ENCODE measurements at places on chromosomes 1 and 21. TPM values are rescaled to one million over a fixed set of nuclear protein-coding genes. Genes with fewer than 3 reads are reported as not detected.

The TCEANC2 gene
- total RNA-seq = 4.1 TPM

The SPRR5 gene
- total RNA-seq = not detected

The HAO2 gene
- total RNA-seq = not detected

The ZCCHC17 gene
- total RNA-seq = 6.6 TPM

- no peaks in the 10 kb centered on the region for H3K4me1 ChIP-seq
- no peaks in the 10 kb centered on the region for H3K27me3 ChIP-seq
- H3K27ac ChIP-seq = no peak overlapping the region
- H3K36me3 ChIP-seq = no peaks in the 10 kb centered on the region
- DNase-seq = no peak
These were observed 6.5 kb upstream of the HAPLN2 start for GRCh38 chr1:156612666-156613065.

- H3K4me3 ChIP-seq = no peak overlapping the region
- no peaks in the 10 kb centered on the region for H3K36me3 ChIP-seq
- no peak overlapping the region for H3K27ac ChIP-seq
- DNase-seq = no peak
- no peaks in the 10 kb centered on the region for H3K4me1 ChIP-seq
These were observed 102.6 kb downstream of the SELENOF start for GRCh38 chr1:86811142-86811924.

DNA sequence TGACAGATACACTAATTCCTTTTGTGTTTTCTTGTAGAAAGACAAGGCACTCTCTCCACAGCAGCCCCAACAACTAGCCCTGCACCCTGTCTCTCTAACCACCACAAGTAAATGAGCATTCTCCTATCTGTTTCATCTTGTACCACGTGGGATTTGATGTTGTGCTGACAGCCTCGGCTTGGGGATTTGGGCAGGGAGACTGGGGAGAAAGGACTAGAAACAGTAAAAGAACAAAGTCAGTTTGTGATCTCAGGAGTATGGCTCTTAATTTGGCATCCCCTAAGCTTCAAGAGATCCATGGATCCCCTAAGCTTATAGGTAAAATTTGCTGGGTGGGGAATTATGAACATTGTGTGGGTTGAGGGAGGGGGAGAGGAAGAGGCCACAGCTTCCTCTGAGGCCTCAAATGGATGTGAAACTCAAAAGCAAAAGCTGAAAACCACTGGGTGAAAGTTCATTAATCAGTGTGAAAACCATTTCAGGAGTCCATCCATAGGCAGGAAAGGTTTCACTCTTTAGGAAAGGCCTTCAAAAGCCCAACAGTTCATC lies 3.1 kb downstream of the C1orf162 start:
- no peaks in the 10 kb centered on the region for H3K27me3 ChIP-seq
- no peak overlapping the region for H3K4me3 ChIP-seq
- no peaks in the 10 kb centered on the region for H3K36me3 ChIP-seq
- H3K27ac ChIP-seq = peak overlapping the region; percentile 60

- no peak overlapping the region for H3K4me3 ChIP-seq
- no peaks in the 10 kb centered on the region for H3K27me3 ChIP-seq
- no peaks in the 10 kb centered on the region for H3K36me3 ChIP-seq
- H3K27ac ChIP-seq = no peak overlapping the region
- DNase-seq = no peak
- no peaks in the 10 kb centered on the region for H3K4me1 ChIP-seq
These were observed 528.9 kb downstream of the KIF26B start for GRCh38 chr1:245683676-245684075.

DNA sequence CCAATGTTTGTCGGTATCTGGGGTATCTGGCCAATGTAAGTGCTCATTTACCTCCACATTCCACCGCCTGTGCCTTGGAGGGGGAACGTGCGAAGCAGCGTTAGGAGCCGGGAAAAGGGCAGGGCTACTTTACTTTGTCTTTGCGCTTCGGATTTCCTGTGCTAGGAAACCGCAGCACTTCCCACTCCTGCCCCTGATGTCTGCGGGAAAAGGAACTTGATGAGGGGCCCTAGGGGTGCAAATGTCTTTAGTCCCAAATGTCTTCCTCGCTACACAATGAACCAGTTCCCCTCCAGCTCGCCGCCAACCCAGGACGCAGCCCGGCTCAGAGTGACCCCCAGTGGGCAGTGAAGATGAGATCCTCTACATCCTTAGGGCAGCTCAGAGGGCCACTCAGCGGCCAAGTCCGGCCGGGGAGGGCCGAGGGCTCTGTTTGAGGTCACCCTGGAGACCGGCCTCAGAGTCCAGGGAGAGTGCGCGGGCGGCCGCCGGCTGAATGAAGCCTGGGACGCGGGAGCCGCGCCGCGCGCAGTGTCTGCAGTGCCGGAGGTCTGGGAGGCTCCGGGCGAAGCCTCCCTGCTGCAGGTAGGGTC lies at the start of gene DYNLT5:
DYNLT5 (plus strand) TSS at position 460 of the 593 bp plus-strand sequence. CDS start 2,200 bp downstream, outside the sequence.
- no peak within 1 kb of the TSS for H3K27ac ChIP-seq
- H3K27me3 ChIP-seq = no peaks in the 10 kb centered on the region
- no peaks in the 10 kb centered on the region for H3K4me1 ChIP-seq
- DNase-seq = no peak

DNA sequence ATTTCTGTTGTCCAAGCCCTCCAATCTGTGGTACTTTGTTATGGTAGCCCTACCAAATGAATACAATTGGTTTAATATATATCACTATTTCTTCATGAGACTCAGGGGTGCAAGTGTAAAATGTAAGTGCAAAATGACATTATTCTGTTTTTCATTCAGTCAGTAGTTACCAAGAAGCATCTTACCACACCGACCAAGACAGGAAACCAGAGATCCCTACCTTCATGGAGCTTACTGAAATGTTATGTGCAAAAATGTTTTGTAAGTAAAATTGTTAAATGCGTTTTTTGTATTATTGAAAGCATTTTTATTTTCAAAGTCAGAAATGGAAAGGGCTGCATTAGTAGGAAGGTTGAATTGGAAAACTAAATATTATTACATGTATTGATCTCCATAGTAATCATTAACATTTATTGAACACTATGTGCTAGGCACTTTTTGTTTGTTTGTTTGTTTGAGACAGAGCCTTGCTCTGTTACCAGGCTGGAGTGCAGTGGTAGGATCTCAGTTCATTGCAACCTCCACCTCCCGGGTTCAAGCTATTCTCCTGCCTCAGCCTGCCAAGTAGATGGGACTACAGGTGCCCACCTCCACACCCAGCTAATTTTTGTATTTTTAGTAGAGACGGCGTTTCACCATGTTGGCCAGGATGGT lies 166.8 kb downstream of the PTPRC start:
- no peaks in the 10 kb centered on the region for H3K36me3 ChIP-seq
- no peak overlapping the region for H3K4me3 ChIP-seq
- no peaks in the 10 kb centered on the region for H3K4me1 ChIP-seq

- no peaks in the 10 kb centered on the region for H3K36me3 ChIP-seq
- no peak overlapping the region for H3K4me3 ChIP-seq
These were observed 110.4 kb upstream of the MAGI3 start for GRCh38 chr1:113279776-113280391.

GRCh38 chr1:24901791-24902470 lies 28.1 kb downstream of the RUNX3 start:
- peak; percentile 45 for DNase-seq
- no peak overlapping the region for H3K27ac ChIP-seq
- no peak overlapping the region for H3K4me3 ChIP-seq
- H3K36me3 ChIP-seq = peaks cover 6% of the 10 kb centered on the region
- H3K27me3 ChIP-seq = no peaks in the 10 kb centered on the region
- no peaks in the 10 kb centered on the region for H3K4me1 ChIP-seq

- no peaks in the 10 kb centered on the region for H3K4me1 ChIP-seq
- H3K4me3 ChIP-seq = no peak overlapping the region
- H3K27me3 ChIP-seq = no peaks in the 10 kb centered on the region
These were observed 9.2 kb upstream of the KCNQ4 start for GRCh38 chr1:40774266-40774998.

DNA sequence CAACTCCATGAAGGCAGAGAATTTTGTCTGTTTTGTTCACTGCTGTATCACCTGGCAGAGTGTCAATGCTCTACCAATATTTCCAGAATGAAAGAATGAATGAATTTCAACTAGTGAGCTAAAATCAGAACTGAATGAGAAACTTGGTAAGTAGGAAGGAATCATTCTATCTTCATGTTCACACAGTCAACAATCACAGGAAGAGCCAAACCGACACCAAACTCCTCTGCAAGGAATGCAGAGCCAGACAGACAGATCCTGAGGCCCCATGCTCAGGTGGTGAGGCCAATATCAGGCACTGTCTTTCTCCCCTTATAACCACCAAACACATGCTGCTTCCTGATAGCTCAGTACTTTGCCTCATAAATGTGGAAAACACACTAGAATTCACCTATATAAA lies 139.1 kb downstream of the SLC45A1 start:
- H3K27me3 ChIP-seq = no peaks in the 10 kb centered on the region
- no peak overlapping the region for H3K4me3 ChIP-seq

- no peak for DNase-seq
- peaks cover 73% of the 10 kb centered on the region for H3K4me1 ChIP-seq
- H3K36me3 ChIP-seq = no peaks in the 10 kb centered on the region
- H3K27me3 ChIP-seq = no peaks in the 10 kb centered on the region
- no peak overlapping the region for H3K4me3 ChIP-seq
These were observed 64.2 kb downstream of the SLC45A1 start for GRCh38 chr1:8382051-8382505.

GRCh38 chr1:57162607-57163261 lies 196.9 kb upstream of the C8B start:
- H3K27ac ChIP-seq = peak overlapping the region; percentile 64
- H3K4me3 ChIP-seq = no peak overlapping the region
- no peaks in the 10 kb centered on the region for H3K27me3 ChIP-seq
- peaks cover 17% of the 10 kb centered on the region for H3K4me1 ChIP-seq

GRCh38 chr1:103058391-103058790 lies 49.9 kb downstream of the COL11A1 start:
- H3K36me3 ChIP-seq = no peaks in the 10 kb centered on the region
- H3K4me1 ChIP-seq = no peaks in the 10 kb centered on the region
- H3K27ac ChIP-seq = no peak overlapping the region
- no peak overlapping the region for H3K4me3 ChIP-seq
- no peaks in the 10 kb centered on the region for H3K27me3 ChIP-seq

DNA sequence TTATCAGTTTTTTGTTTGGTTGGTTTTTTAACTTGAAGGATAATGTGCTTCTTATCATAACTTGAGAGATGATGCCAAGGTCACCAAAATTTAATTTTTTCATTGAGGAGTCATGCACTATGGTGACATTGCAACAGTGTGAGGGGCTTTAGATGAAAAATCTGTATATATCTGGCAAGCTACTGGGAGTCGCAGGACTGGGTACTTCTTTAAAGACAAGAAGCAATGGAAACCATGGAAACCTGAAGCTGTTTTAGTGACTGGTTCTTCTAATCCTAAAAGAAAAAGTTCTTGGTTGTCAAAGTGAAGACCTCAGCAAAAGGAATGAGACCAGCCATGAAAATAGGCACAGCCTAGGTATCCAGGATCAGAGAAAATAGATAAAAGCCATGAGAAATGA lies 31.1 kb downstream of the ZC3H11B start:
- no peak overlapping the region for H3K4me3 ChIP-seq
- no peaks in the 10 kb centered on the region for H3K36me3 ChIP-seq
- no peak overlapping the region for H3K27ac ChIP-seq
- no peaks in the 10 kb centered on the region for H3K4me1 ChIP-seq

GRCh38 chr1:24931146-24931467 lies 1.0 kb upstream of the RUNX3 start:
- peak overlapping the region; percentile 98 for H3K27ac ChIP-seq
- peaks cover 52% of the 10 kb centered on the region for H3K4me1 ChIP-seq

GRCh38 chr1:114008480-114008941 lies 29.2 kb downstream of the OLFML3 start:
- H3K4me3 ChIP-seq = no peak overlapping the region
- no peaks in the 10 kb centered on the region for H3K27me3 ChIP-seq
- no peaks in the 10 kb centered on the region for H3K36me3 ChIP-seq
- DNase-seq = no peak
